ENCODE measurements at places on chromosomes 7 and 10. TPM values are rescaled to one million over a fixed set of nuclear protein-coding genes. Genes with fewer than 3 reads are reported as not detected.

The ATP5F1C gene
- polyA plus RNA-seq: 262 TPM

- DNase-seq: no peak
These were observed 1.8 kb downstream of the ADARB2 start for GRCh38 chr10:1735562-1735961.

The CCDC172 gene
- not detected for polyA plus RNA-seq

The INMT gene
- 12.8 TPM for polyA plus RNA-seq

- DNase-seq: no peak
These were observed at the start of gene NRG3 for GRCh38 chr10:81874875-81875466. Gene NRG3 (plus strand): TSS chr10:81875194.

The GHRHR gene
- not detected for polyA plus RNA-seq

The PRSS37 gene
- not detected for polyA plus RNA-seq

The RTKN2 gene
- polyA plus RNA-seq: 0.06 TPM

DNA sequence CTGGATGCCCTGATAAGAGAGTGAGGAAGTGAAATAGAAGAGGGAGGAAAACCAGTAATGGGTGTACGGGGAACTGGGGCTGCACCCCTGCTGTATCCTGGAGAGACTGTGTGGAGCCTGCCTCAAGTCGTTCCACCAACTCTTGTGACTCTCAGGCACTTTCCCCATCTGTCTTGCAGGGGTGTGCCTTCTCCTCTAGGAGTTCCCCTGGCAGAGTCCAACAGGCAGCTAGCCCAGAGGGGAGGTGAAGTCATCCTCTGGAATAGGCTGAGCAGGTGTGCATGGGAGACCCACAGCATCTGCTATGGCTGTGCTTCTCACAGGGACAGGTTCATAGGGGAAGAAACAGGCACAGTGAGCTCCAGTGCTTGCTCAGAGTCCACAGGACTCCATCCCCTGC, 46.8 kb downstream of the WIPF3 start:
- no peak for DNase-seq

Data from urinary bladder (tissue), 4 donors.